ENCODE measurements at places on chromosomes 12 and 14.

DNA sequence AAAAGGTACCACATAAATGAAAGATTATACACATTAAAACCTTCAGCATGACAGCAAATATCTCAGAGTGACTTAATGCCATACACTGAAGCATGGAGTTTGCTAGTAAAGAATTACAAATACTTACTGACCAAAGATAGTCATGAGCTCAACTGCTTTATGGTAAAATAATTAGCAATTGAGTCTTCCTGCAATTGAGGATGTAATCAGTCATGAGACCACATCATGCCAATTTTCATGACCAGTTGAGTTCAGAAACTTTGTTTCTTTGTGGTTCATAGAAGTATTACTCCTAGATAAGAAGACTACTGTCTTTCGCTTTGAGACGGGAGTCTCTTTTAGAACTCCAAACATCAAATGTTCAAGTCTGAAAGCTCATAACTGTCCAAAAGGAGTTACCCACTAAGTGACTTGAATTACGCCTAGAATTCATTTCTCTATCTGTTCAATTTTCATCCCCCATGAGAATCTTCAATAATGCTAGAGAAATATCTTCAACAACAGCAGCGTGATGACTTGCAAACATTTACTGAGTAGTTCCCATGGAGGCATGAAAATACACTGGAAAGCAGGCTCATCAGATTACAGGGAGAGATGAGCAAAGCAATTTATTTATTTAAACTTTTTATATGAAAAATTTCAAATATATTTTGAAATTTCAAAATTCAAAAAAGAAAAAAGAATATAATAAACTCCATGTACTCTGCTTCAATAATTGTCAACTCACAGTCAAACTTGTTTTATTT is 120.0 kb downstream of the BTG1 start:
- no peak for DNase-seq

DNA sequence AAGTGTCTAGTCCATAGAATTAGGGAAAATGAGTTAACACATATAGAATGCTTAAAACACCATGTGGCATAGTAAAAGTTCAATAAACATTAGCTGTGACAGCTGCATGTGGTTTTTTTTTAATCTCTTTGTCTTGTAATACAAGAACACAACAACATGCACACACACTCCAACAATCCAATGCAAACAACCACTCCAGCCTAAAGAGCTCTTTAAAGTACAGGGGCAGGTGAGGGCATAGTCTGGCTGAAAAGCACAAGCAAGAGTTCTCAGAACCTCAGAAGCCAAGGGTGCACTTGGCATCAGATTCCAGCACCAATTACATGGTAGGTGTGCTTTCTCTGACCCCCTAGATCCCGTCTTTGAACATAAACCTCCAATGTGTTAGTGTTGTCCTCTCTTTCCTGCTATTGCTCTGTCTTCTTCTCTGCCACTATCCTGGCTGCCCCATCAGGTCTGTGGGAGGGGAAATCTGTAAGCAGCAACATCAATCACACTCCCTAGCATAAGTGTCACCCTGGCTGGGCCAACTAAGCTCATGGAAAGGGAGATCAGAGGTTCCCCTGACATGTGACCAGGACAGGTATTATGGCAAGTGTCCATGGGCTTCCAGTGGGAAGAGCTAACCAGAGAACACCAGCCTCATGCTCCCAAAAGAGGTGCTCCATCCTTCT is 91.0 kb downstream of the SLC8A3 start:
- no peak for DNase-seq

- DNase-seq = no peak
These were observed 96.7 kb downstream of the NUBPL start for GRCh38 chr14:31657917-31658316.

- no peak for DNase-seq
These were observed 77.6 kb downstream of the SINHCAF start for GRCh38 chr12:31248337-31248736.

- DNase-seq = no peak
These were observed 126.4 kb downstream of the CCER1 start for GRCh38 chr12:90828621-90829020.
